ENCODE measurements at places on chromosomes 1 and 21.
A peak's percentile ranks its signal among the peaks of the same experiment; 100 is the strongest.

DNA sequence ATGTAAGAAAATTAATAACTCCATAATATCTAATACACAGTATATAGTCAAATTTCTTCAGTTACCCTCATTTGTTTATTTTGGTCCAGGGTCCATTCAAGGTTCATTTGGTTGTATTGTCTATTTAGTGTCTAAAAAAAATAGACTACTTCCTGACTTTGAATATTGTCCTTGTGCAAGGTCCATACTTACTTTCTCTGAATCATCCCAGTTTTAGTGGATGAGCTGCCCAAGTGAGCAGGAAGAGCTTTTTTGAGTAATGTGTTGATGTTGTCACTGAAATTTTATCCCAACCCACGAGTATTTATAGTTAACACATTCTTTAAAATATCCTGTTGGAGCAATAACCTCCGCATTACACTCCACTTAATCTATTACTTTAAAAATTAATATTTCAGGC lies 45.6 kb upstream of the FASLG start:
- DNase-seq: no peak

GRCh38 chr1:230824919-230825721 lies 43.2 kb downstream of the C1orf198 start:
- DNase-seq: peak; percentile 22

DNA sequence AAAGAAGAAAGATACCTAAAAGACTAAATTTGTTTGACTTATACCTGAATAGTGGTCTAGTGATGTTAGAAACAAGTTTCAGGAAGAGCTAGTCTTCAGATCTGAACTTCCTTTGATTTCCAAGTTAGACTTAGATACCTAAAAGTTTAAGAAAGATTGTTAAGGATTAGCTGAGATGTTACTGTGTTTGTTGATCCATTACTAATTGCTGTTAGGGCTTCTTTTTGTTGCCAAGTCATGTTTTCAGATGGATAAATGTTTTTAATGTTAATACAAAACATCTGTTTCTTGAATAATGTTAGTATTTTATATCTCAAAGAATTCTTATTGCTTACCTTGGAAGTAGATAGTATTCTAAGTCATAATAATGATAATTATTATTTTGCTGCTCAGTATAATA lies 11.6 kb downstream of the GNAI3 start:
- DNase-seq: no peak

- no peak for DNase-seq
Measured at GRCh38 chr21:33865996-33866575, 49.5 kb downstream of the ATP5PO start.

DNA sequence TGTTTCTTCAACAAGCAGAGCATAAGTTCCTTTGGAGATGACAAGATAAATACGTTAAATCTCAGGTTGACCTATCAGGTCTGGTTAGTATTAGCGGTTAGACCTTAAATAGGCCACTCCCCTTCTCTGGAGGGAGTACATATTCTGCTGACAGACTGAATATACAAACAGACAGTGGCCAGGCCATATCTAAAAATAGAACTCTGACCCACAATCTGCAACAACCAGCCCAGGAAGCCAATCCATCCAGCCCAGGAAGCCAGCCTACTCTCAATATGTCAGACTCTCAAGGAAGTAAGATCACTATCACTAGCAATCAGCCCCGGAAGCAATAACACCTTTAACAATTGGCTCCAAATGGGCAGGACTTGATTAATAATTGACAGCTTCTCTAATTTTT lies 6.7 kb downstream of the IL20 start:
- DNase-seq: no peak

DNA sequence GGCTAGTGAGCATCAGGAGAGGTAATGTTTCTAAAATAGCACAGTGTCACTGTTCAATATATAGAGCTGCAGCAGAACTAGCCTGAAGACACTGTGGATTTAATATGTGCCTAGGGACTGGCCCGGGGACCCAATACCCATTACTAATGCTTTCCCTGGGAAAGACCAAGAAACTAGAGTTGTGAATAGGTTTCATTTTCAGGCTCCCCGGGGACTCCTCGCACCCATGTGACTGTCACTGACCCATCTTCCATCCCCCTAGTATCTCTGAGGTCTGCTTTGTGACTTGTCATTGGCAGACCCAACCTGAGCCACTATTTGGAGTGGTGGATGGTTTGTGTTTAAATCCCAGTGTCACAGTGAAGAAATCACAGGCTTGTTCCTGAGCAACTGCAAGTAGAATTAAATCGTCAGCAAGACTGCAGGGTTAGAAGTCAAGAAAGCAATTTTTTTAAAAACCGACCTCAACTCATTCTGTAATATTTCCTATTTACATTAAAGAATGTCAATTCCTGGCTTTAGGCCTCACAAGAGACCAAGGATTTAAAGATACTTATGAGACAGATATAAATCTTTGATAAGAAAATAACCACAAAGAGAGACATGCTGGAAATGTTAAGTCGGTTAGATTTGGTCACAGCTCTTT lies 130.0 kb upstream of the TNR start:
- DNase-seq: no peak

Measured in ACHN (cell line).